ENCODE measurements at places on chromosomes 5 and 9.
A peak's percentile ranks its signal among the peaks of the same experiment; 100 is the strongest.

DNA sequence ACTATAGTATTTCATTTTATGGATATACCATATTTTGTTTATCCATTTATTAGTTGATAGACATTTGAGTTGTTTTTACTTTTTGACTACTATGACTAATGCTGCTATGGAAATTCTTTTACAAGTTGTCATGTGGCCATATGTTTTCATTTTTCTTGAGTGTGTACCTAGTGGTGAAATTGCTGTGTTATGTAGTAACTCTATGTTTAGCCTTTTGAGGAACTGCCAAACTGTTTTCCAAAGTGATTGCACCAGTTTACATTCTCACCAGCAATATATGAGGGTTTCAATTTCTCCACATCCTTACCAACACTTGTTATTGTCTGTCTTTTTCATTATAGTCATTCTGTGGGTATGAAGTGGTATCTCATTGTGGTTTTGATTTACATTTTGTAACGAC lies 75.4 kb downstream of the GRIA1 start:
- DNase-seq = no peak

GRCh38 chr9:17927616-17928015 lies 348.8 kb downstream of the SH3GL2 start:
- DNase-seq = no peak

GRCh38 chr9:33408087-33408486 lies 5.7 kb upstream of the AQP7 start:
- no peak for DNase-seq

- DNase-seq = no peak
These were observed 61.6 kb upstream of the RPL26L1 start for GRCh38 chr5:172897481-172898217.

- no peak for DNase-seq
These were observed 76.6 kb upstream of the ADAMTS16 start for GRCh38 chr5:5063533-5063953.

DNA sequence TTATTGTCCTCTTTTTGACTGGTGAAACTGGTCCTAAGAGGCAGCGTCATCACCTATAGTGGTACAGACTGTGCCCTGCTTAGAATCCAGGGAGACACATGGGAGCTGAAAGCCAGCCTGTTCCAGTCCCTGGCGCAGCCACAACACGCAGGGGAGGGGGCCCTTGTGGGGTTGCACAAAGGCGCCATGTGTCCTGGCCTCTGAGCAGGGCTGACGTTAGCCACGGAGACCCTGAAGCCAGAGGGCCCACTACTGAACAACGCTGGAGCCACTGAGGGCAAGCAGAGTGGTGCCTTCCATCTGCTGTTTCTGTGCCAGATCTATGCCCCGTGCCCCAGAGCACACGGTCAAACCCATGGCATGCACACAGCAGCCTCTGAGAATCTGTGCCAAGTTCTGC lies 147.3 kb downstream of the ACTL7B start:
- DNase-seq = no peak

- no peak for DNase-seq
These were observed 324.1 kb downstream of the FAM170A start for GRCh38 chr5:119953474-119953873.

DNA sequence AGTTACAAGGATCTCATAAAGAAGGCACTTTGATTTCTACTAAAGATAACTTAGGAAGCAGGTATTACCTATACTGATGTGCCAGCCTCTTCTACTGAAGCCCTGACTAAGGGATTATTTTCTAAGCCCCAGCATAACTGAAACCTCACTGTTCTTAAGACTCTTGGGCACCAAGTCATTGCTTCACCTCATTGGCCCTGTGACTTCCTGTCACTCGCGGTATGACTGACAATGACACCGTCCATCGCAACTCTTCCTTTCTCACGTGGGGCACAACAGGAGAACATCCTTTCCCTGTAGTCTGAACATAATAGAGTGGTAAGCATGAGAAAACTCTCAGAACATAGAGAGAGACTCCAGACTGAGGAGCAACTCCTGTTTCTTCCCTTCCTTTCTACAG lies 6.4 kb downstream of the OR2V2 start:
- DNase-seq = no peak

DNA sequence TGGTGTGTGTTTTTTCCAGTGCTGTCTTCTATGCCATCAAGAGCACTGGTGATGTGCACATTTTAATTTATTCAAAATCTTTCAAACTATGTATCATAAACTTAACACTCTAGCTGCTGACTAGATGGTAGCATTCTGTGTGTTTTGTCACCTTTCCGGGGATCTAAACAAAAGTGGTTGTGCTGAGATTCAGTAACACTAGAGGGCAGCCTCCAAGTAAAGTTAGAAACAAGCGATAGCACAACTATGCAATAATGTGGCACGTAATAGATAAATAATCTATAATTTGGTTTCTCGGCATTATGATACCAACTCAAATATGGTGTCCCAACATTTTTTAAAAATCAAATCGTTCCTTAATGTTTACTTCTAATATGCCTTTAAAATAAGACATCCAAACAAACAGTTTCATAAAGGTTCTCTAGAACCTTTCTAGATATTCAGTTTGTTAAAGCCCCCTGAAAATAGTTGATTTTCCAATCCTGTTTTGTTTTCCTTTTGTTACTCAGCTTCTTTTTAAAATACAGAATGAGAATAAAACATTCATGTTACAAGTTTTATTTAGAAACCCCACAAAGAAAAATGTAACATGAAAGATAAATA lies 16.9 kb downstream of the SEMA6A start:
- no peak for DNase-seq

DNA sequence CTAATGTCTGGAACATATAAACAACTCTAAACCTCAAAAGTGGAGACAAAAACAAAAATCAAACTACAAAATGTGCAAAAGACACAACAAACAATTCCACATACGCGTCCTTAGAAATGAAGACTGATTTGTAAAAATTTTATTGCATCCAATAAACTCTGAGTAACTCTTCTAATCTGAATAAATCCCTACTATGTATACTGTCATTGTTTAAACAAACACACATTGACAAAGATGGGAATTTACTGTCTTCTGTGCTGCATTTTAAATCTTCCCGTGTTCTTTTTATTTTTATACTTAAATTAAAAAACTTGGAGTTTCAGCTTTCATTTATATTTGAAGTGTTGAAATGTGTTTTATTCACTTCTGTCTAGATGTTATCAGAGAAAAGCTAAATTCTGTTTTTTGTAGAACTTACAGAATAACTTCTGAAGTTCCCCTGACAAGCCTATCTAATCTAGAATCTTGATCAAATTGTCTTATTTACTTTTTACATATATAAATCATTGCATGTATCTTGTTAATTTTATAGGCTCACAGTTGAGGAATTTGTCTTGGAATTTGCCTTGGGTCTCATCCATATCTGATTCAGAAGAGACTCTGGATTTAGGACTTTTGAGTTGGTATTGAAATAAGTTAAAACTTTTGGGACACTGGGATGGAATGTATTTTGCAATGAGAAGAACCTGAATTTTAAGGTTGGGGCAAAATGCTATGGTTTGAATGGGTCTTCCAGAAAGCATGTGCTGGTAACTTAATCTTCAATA lies 2064.4 kb upstream of the C9orf72 start:
- DNase-seq = no peak

- peak; percentile 58 for DNase-seq
These were observed 11.3 kb downstream of the MYOZ3 start for GRCh38 chr5:150672237-150672883.

DNA sequence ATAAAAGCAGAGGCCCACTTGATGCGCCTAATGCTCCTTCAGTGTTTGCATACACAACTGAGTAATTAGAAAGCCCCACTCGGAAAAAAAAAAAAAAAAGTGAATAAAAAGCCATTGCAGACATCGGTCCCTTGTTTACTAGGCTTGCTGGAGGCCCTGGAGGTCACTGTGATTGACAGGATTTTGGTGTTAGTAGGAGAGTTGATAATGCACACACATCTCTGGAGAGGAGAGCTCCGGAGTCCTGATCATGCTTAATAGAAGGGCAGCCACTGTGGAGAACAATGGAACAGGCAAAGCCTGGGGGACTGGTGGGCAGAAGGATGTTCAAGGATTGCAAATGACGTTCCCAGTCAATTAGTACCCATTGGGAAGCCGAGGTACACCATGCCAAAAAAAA lies 152.5 kb downstream of the EFNA5 start:
- DNase-seq = no peak

- DNase-seq = no peak
These were observed 9.4 kb downstream of the ERAP2 start for GRCh38 chr5:96885518-96886338.

DNA sequence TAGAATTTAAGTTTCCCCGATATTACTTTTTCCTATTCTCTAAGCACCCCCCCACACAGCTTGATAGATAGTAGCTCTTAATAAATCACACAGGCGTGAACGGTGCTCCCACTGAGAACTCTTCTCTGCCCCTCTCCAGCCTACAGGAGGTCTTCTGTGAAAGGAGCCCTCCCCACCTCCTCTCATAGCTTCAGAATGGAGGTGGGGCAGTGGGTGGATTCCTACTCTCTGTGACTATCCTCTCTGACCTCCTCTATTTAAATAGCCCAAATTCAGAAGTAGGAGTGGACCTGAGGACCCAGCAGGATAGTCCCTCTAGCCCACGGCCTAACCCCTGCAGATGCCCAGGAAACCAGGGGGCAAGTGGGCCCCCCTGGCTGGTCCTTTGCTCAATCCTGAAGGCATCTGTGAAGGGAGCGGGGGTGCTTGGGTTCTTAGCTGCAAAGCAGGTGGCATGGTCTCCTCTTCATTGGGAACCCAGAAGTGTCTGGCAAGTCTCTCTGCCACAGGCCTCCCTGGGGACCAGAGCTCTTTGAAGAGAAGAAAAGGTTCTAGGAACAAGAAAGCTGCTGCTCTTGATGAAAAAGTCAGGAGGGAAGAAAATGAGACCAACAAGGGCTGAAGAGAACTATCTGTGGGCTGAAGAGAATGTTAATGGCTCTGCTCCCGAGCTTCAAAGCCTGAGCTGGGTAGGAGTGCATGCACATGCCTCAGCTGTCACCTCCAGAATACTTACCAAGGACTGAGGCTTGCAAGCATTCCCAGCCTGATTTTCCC lies 21.1 kb upstream of the HSPA9 start:
- DNase-seq = no peak

DNA sequence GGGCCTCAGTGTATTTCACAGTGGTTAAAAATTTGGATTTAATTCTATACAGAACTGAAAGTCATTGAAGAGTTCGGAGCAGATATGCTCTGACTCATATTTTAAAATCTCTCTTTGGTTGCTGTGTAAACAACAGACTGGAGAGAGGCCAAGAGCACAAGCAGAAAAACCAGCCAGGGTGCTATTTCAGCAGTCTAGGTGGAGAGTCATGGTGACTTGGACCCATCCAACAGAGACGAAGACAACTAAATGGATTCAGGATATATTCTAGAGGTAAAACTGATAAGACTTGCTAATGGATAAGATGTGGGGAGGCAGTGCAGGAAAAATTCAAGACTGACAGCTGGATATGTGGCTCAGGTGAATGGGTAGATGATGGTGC lies 168.9 kb downstream of the MAPKAP1 start:
- no peak for DNase-seq

Data from H1 (cell line).